ENCODE measurements at places on chromosomes 3 and 15.

DNA sequence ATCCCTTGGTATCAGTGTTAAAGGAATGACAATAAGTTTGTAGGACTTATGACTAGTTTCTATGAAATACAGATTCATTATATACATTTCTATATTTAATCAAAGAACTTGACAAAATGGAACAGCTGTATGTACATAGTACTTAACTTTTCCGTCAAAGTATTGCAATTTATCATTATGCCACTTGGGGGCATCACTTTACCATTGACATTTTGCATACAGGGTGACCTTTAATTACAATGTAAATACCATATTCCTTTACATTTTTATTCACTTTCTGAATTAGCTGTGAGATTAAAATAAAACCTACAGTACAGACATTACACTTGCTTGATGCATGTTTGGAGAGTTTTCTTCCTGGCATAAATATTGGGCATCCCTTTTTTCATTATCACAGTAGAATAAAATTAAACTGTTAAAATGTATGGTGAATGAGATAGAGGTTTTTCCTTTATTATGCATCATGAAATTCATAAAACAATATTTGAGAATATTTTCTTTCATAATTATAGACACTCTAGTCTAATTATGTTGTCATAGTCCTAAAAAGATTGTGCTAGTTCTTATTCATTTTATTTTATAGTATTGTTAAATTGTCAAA is 6.9 kb downstream of the NEK11 start:
- DNase-seq, result peak; percentile 25

DNA sequence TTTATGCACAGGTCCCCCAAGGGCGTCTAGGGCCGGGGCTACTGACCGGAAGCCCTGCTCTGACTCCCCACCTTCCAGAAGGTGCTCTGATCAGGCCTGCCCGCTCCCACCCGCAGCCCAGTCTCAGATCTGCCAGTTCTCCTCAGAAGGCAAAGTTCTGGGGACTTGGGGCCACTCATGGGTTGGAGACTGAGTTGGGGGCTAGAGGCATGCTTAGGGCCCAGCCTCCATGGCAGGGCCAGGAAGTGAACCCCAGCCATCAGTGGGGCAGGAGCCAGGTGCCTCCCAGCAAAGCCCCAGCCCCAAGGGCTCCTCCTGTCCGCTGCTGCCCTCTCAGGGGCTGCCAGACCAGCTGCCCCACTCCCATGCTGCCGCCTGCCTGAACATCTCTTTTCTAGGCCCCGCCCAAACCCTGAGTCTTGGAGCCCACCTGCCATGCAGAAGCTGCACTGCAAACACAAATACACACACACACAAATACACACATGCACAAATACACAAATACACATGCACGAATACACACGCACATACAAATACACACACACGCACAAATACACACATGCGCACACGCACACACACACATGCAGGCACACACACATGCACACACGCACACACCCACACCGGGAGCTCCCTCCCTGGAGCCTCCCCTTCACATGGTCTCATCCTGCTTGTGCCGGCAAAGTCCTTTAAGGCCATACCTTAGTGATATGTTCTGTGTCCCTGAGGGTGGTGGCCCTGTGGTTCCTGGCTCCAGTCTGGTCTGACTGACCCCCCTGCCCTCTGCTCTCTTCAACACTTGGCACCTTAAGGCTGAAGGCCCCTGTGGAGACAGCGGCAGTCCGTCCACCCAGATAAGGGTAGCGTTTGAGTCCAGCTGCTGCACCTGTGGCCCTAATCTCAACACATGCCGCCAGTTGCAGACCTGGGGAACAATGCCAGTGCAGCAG is 59.2 kb upstream of the KLF13 start:
- DNase-seq, result no peak

DNA sequence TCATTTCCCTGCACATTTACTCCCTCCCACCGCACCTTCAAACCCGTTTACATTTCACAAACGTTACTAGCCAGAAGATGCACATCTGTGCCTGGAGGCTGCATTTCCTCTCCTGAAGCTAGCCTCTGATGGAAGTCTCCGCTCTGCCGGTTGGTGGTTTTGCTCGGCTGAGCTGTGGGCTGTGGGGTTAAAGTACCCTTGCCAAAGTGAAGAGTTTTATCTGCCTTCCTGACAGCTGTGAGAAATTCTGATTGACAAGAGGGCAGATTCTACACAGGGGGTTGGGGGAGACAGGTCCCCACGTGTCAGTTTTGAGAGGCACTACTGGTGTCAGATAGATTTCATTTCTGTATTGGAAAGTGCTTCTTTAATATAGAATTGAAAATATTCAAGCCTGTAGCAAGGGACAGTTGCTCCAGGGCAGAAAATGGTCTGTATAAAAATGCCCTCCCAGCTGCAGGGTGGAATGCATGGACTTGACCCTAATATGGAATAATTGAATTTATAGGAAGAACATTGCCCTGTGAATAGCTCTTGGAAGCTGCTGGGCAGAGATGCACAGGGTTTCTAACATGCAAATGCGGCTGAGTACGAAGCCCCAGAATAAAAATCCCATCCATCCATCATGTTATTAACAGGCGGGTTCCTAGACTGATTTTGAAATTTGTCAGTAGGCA is 201.1 kb upstream of the RGMA start:
- DNase-seq, result no peak

GRCh38 chr3:112304611-112305010 is 10.6 kb upstream of the SLC9C1 start:
- DNase-seq, result no peak

GRCh38 chr3:36214460-36214859 is 165.8 kb upstream of the STAC start:
- DNase-seq, result no peak

DNA sequence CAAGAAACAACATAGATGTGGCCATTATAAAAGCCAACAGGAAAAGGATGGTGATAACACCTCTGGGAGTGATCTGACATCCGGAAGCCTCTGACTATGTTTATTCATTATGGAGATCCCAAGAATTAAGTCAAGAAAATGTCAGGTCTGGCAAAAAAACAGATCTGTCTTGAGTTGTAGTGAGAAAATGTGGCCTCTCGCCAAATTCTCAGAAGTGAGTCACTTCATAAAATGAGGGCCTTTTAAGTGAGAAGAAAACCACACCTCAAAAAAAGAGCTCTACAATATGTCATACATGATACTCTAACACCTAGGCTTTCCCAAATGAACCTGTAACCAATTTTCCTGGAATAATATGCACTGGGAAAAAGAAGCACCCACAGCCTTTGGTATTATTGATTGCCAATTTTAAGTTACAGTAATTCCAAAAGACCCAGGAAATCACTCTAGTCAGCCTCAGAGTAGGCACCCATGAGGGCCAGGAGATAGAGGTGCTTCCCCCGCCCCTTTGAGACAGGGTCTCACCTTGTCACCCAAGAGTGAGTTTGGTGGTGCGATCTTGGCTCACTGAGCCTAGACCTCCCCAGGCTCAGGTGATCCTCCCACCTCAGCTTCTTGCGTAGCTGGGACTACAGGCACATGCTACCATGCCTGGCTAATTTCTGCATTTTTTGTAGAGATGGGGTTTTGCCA is 38.0 kb downstream of the CCR3 start:
- DNase-seq, result no peak

DNA sequence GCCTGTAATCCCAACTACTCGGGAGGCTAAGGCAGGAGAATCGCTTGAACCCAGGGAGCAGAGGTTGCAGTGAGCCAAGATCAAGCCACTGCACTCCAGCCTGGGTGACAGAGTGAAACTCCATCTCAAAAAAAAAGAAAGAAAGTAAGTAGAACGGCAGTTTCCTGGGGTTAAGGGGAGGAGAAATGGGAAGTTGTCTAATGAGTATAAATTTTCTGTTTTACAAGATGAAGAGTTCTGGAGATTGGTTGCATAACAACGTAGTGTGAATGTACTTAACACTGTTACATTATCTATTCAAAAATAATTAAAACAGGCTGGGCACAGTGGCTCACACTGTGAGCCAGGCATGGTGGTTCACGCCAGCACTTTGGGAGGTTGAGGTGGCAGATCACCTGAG is 45.4 kb downstream of the GRK7 start:
- DNase-seq, result no peak

- peak; percentile 17 for DNase-seq
These were observed 45.7 kb upstream of the DUT start for GRCh38 chr15:48285329-48286214.

GRCh38 chr3:172153335-172153861 is 114.0 kb downstream of the FNDC3B start:
- no peak for DNase-seq

DNA sequence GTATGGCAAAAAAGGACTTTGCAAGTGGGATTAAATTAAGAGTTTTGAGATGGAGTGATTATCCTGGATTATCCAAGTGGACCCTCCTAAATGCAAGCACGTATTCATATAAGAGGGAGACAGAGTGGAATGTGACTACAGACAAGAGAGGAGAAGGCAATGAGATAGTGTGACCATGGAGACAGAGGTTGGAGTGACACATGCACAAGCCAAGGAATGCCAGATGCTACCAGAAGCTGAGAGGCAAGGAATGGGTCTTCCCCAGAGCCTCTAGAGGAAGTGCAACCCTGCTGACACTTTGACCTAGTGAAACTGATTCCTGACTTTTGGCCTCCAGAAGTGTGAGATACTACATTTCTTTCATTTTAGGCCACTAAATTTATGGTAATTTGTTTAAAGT is 117.2 kb downstream of the UACA start:
- no peak for DNase-seq

DNA sequence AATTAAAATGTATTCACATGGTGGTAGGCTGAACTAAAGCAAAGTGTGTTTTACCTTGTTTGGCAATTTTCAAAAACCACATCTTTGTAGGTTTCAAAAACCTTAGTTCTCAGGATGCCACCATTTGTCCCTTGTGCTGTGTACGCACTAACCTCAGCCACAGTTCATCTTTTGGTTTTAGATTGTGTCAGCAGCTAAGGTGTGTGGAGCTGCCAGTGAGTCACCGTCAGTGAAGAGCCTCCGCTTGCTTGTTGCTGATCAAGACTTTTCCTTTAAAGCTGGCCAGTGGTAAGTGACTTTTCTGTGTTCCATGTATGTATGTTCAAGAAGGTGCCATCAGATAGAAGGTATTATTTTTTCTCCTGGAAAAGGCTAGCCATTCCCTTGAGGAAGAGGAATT is 21.1 kb downstream of the OXNAD1 start:
- DNase-seq, result no peak

- no peak for DNase-seq
These were observed 1.0 kb upstream of the MGA start for GRCh38 chr15:41659190-41659589.

- no peak for DNase-seq
These were observed 20.9 kb downstream of the TRPM1 start for GRCh38 chr15:31080591-31081014.

DNA sequence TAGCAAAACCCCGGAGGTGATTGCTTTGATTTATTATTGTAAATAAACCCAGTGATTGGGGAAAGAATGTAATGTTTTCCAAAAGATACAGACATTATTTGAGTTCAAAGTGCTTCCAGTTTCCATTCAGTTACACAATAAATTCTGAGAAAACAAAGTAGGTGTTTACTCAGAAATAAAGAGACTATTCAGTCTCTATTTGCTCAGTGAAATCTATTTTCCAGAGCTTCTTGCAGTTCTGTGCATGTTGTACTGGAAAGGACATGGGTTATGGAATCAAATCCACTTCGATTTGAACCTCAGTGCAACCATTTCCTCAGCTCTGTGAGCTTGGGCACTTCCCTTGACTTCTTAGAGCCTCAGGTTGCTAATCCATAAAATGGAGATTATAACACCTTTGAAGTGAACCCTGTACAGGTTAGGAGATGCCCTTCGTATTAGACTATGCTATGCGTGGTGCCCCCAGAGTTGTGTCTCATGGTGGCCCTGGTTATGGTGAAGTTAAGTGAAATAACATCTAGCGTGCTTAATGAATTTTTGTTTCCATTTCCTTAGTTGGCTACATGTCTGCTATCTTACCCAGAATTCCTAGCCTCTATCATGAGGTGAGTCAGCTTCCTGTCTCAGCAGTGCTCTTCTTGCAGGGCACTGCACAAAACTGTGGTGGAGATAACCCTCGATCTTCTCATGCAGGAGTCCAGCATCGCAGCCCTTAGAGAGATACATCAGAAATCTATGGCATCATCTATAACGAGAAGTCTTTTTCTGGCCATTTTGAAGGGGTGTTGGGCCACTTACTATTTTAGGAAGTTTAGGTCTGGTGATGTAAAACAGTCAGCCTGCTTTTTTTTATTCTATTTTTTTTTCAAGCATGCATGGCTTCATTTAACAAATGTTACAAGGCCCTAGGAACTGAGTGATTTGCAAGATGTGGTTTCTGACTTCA is 97.7 kb downstream of the RPL39L start:
- DNase-seq, result no peak

DNA sequence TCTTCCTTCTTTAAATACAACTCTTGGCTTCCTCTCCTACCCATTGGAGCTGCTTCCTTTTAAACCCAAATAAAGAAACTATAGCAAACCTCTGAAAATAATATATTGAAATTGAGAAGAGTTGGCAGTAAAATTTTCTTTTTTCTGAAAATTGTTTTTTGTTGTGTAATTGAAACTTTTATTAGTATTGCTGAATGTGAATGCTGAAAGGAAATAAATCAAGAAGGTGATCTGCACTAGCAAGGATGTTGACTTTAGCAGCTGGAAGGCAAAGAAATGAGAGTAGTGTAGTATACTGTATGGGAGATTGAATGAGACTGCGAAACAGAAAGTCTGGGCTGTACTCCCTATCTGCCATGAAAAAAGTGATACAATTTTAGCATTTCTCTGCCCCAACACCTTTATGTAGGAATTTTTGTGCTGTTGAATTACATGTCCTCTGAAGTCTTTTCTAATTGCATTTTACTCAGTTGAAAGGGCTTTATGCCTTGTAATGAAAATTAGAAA is 166.3 kb downstream of the DOCK3 start:
- DNase-seq, result no peak

GRCh38 chr3:127367593-127367992 is 79.7 kb upstream of the PRR20G start:
- no peak for DNase-seq

GRCh38 chr3:65314269-65314668 is 626.5 kb upstream of the ADAMTS9 start:
- no peak for DNase-seq

DNA sequence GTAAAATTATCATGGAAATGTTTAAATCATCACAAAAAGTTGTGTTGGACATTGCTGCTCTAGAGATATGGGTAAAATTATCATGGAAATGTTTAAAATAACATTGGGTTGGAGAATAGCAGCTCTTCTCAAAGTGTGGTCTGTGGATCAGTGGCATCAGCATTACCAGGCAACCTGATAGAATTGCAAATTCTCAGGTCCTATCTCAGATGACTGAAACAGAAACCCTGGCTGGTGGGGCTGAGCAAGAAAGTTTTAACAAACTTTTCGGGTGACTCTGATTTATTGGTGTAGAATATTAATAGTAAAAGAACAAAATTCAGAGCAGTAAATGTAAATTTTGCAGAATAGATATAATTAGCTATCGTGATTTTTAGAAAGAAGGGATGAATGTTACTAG is 28.9 kb downstream of the NXPE3 start:
- no peak for DNase-seq
